ENCODE measurements at places on chromosomes 1 and 21.

DNA sequence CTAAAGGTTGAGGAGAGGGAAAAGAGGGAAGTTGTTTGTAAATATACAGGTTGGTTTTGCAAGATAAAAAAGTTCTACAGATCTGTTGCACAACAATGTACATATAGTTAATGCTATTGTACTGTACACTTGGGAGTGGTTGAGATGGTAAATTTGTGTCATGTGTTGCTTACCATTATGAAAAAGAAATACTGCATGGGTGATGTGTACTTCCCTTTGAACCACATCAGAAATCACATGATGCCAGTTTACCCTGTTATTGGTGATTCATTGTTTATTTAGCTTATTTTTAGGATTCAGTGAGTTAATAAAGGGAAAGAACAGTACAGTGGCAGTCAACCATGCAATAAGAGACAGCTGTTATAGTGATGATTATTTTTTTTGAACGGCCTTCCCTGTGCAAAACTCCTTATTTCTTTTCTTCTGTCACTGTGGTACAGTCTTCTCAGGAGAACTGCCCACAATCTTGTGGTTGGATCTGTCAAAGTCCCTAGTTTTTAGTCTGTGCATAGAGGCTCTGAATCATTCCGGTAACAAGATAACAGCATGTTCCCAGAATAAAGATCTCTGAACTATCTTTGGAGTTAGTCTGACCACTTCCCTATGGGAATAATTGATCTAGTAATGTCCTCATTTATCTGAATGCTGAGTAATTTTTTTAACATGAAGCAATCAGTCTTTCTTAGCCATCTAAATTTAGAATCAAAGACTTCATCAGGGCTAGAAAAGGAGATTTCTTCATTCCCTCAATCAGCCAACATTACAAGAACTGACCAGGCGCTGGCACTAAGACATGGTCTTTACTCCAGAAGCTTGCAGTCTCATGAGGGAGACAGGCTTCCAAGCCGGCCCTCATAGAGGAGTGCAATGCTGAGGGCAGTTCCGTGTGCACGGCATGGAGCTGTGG lies 84.2 kb downstream of the SH3GLB1 start:
- no peak for DNase-seq

DNA sequence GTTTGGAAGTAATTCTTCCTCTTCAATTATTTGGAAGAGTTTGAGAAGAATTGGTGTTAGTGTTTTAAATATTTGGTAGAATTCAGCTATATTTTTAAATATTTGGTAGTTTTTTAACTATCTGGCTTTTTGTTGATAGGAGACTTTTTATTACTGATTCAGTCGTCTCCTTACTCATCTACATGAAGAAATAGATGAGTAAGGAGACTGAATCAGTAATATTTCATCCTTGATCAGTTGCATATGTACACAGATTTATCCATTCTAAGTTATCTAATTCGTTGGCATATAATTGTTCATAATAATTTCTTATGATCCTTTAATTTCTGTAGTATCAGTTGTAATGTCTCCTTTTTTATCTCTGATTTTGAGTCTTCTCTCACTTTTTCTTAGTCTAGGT lies 224.1 kb downstream of the GPR52 start:
- DNase-seq = no peak

- DNase-seq = no peak
Measured at GRCh38 chr1:99007366-99007765, 2.7 kb upstream of the PLPPR5 start.

DNA sequence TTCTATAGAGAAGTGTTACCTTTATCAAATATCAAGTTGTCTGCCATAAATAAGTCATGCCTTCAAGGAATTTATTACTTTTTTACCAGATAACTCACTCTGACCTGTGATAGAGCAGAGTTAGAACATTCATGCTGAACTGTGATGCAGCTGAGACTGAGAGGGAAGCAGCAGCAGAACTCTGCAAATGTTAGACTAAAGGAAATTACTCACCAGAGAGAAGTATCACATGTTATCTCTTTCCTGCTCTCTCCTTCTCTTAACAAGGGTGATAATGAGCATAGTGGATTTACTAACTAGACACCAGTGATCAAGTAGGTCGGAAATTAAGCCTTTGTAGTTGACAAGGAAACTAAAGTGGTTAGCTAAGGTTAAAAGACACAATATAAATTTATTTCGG lies 181.6 kb downstream of the RASAL2 start:
- DNase-seq = no peak

GRCh38 chr1:75308365-75308764 lies 174.2 kb downstream of the LHX8 start:
- DNase-seq = no peak

DNA sequence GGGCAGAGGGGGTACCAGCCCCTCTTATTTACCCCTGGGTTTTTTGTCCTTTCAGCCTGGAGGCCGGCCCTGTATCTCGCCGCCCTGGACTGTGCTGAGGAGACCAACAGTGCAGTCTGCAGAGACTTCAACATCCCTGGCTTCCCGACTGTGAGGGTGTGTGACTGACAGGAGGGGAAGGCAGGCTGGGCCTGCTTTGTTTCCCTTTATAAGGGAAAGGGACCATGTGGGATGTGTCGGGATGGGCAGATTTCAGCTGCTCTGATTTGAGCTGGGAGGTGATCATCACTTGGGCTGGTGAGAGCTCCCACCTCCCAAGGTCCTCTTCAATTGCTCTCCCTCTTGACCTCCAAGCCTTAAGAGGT lies 11.7 kb downstream of the QSOX1 start:
- DNase-seq = no peak

DNA sequence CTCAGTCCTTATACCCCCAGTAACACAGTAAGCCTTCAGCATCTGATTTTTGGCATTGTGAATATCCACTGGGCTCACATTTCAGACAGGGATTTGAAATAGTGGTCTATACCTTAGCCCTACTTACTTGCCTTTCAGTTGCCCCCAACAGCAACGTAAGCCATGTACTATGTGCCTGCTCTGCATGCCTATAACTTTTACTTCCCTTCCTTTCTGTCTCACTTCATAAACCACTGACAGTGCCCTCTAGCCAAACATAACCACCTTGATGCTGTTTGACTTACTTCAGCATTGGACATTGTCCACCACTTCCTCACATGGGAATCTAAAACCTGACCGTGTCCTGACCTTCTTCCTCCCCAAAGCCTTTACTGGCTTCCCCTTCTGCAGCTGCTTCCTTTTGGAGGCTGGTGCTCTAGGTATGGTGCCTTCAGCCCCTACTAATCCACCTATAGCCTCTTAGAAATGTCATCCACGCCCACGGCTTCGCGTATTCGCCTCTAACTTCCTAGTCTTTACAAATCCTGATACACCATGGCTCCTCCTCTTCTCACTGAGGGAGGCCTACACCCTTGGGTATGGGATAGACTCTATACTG lies 3.6 kb upstream of the ZNF672 start:
- DNase-seq = no peak

GRCh38 chr21:44392916-44393315 lies 39.5 kb downstream of the TRPM2 start:
- no peak for DNase-seq

GRCh38 chr21:45076245-45076711 lies 1.9 kb downstream of the ADARB1 start:
- no peak for DNase-seq
